Retina (tissue), 1 donor: ENCODE measurements at places on chromosomes 1 and 21.

DNA sequence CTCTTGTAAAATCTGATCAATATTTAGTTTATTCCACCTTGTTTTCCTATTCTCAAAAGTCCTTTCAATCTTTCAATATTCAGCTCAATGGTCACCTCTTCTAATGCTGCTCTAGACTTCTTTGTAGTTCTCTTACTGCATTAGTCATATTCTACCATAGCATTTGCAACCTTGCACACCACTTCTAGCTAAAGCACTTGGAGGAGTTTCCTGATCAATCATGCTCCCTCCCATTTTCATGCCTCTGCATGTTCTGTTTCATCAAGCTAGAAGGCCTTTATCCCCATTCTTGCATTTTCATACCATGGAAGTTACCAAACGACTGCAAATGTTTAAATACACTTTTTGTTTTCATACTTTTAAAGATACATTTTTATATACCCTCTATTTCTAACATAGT lies 72.1 kb downstream of the SLC5A9 start:
- DNase-seq: no peak

DNA sequence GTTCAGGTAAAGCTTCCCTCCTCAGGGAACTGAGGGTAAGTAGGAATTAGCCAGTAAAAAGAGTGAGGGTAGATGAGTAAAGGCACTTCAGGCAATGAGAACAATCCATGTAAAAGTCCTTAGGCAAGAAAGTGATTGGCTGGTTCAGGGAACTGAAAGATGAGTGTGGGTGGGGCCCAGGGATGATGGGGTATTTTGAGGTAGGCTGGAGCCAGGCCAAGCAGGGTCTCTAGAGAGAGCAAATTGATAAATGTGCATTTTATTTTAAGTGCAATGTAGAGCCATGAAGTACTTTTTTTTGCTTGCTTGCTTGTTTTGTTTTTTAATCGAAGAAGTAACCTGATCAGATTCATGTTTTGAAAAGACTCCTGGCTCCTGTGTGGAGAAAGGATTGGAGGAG lies 26.5 kb downstream of the OSBPL9 start:
- DNase-seq: no peak

DNA sequence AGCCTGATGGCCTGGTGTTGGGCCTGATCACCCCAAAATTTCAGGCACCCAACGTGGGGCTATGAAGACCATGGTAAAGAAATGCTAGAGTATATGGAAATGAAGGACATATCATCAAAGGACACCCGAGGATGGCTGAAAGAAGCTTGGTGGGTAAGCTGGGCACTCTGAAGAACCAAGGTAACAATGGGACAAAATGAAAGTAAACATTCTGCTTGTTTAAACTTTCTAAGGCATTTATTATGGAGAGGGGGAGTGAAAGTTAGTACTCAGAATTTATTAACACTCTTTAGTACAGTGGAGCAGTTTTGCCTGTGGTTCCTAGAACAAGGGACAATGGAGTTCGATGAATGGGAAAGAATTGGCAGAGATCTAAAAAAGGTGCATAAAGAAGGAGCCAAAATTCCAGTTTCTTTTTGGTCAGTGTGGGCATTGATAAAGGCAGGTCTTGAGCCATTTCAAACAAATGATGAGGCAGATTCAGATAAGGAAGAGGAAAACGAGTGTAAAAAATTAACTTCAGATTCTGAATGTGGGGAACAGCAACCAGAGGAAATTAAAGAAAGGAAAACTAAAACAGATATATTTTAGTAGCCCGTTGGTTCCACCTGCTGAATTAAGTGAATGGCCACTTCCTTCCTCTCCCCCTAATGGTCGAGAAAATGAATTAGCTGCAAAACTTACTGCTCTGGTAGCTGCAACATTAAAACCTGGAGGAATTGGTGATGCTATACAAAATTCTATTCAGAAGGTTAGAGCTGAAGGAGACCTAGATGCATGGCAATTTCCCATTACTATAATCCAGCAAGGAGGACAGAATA lies 8.4 kb upstream of the PM20D1 start:
- no peak for DNase-seq

- DNase-seq: no peak
Measured at GRCh38 chr1:109669246-109669948, 1.5 kb downstream of the GSTM2 start.

DNA sequence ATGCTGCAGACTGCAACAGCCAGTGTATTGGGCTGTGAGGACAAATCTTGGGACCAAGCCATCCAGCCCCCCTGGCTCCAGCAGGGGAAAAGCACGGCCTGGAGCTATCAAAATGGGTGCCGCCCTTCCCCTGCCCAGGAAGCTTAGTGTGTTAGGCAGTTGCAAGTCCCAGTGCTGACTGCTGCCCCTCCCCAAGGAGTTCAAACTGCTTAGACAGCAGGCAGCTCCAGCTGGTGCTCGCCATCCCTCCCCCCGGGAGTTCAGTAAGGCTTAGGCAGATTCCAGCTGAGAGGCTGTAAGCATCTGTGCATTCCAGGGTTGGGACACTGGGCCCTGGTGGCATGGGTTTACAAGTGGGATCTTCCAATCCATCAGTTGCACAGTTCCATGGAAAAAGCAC lies 579.6 kb upstream of the NR5A2 start:
- no peak for DNase-seq

DNA sequence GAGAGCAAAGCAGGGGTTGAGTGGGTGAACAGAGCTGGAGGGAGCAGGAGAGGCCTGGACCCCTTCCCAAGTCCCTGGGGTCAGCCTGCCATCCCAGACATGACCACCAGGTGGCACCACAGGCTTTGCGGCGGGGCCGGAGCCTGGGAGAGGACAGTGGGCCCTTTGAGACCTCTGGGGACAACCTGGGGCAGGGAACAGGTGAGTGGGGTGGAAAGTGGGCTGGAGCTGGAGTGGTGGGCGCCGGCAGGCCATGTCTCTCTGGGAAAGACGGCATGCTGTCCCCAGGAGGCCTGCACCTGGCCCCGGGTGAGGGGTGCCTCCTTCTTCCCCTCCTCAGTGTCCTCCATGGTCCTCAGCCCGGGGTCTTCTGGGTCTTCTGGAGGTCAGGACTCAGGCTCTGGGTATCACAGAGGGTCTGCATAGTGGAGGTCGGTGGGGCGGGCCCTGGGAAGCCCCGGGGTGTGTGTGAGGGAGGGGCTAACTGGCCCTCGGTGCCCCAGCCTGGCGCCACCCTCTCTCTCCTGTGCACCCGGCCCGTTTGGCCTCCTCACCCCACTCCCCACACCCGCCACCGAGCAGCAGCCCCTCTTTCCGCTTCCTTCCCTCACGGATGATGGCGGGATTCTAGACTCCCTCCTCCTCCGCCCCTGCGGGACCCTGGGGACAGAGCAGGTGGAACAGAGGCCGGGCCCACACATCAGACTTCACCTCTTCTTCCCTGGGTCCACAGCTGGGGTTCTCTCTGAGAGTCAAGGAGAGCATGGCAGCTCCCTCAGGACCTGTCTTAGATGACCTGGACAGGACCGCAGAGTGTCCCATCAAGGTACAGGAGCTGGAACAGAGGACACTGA lies 28.5 kb upstream of the PKP1 start:
- peak; percentile 88 for DNase-seq

- DNase-seq: peak; percentile 65
Measured at GRCh38 chr1:50308878-50309277, 114.4 kb downstream of the DMRTA2 start.

GRCh38 chr1:45423906-45424678 lies 66.9 kb downstream of the TESK2 start:
- no peak for DNase-seq

GRCh38 chr1:60102267-60103061 lies 28.9 kb upstream of the C1orf87 start:
- DNase-seq: no peak

GRCh38 chr1:70396607-70397006 lies 14.5 kb upstream of the CTH start:
- no peak for DNase-seq

DNA sequence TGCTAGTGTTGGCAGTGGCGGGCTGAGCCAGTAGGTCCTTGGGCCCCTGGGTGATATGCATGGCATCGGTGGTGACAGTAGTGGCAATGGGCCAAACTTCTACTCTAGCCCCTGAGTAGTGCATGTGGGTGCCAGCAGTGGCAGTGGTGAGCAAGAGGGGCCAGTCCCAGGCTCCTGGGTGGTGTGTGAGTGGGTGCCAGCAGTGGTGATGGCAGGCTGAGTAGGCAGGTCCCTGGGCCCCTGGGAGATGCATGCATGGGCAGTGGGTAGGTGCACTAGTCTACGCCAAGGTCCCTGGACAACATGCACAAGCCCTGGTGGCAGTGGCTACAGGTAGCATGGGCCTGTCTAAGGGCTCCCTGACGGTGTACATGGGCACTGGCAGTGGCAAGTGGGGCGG lies 24.6 kb upstream of the TTC22 start:
- DNase-seq: no peak

DNA sequence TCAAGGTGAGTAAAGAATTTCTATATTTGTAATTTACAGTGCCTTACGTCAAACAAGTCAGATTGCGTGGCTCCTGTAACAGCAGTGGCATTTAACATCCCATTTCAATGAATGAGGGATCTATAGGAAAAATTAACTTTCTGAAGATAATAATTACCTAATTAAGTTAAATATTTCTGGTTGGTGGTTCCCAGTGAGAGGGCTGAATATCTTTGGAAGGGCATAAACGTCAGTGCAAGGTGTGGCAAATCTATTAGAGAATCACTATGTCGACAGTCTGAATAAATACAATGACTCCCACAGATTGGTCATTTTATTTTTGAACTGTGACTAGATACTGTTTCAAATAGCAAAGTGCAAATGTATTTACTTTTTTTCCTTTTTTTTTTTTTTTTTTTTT lies 80.0 kb downstream of the S1PR1 start:
- no peak for DNase-seq

DNA sequence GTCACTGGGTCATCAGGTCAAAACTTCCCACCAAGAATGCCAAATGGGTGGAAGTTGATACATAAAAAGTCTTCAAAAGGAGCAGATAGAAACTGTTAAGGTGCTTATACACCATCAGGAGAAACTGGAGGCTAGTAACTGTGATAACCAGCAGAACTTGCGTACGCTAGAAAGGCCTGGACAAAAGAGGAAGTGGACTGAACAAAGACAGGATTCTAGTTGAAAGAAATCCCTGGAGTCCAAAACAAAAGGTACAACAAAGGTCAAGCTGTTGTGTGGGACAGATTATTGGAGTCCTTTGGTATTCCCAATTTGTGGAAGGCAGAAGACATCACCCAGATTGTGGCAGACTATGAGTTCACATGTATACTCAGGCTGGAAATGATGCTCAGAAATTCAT lies 215.8 kb upstream of the PBX1 start:
- DNase-seq: no peak

DNA sequence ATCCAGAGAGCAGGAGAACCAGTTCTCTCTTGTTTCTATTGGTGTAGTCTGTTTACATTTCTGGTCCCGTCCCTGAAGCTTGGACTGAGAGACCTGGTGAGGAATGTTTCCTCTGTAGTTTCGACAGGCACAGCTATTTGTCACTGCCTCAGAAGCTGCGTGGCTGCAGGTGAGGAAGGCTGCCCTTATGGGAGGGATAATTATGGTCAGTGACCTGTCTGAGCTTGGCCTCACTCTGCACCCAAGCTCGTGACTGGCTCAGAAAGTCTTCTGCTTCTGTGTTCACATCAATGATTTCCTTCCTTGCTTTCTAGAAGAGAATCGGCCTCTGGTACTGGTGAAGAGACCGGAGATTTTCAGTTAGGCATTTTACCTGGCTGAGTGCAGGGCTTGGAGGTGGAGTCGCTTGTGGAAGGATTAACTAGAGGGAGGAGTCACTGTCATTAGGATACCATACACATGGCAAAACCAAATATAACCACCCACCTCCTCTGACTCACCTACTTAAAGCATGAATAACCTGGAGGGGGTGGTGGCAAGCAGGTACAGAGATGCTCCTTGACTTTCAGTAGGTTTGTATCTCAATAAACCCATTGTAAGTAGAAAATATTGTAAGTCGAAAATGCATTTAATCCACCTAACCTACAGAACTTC lies 19.9 kb upstream of the WDR26 start:
- no peak for DNase-seq

- DNase-seq: no peak
Measured at GRCh38 chr1:81758181-81758580, 42.6 kb upstream of the ADGRL2 start.
